Naive thymus-derived CD8-positive, alpha-beta T cell (primary cell): ENCODE measurements at places on chromosomes 6 and 20.

DNA sequence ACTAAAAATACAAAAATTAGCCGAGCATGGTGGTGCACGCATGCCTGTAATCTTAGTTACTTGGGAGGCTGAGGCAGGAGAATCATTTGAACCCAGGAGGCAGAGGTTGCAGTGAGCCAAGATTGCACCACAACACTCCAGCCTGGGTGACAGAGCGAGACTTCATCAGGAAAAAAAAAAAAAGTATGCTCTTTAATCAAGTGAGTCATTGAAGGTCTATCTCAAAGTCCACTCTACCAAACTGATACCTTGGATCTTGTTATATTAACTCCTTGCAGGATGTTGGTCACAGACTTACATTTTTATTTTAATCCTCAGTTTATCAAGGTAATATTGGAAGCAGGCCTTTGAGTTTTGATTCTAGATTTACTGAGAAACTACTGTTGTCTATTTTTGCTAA is 348.7 kb downstream of the COL12A1 start:
- no peak for DNase-seq

DNA sequence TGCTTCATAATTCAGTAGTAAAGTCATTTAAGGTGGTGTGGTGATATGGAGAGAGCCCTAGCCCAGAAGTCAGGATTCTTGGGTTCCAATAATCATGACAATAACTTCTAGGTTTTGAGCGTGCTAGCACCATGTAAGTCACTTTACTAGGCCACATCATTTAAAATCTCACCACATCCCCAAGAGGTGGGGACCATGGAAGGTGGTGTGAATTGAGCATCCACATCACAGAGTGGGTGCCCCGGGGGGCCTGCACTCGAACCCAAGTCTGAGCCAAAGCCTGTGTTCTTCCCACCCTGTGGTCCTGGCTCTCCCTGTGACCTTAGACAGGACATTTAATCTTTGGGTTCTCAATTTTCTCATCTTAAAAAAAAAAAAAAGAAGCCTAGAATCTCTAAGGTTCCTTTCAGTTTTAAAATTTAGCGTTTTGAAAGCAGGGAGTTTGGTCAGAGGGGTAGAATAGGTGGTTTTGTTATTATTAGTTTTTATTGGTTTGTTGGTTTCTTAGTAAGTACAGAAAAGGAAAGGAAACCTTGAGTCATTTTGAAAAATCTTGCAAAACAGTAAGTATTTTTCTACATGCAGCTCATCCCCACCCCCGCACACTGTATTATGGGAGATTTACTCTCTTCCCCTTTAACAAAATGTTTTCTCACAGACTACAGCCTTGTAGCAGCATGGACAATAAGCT is 26.4 kb downstream of the ARMC2 start:
- DNase-seq, result no peak

- no peak for DNase-seq
Observed at GRCh38 chr20:3767110-3767426, 485 bp downstream of the ADISSP start.

- no peak for DNase-seq
Observed at GRCh38 chr6:37282371-37282770, 24.4 kb upstream of the TMEM217 start.

DNA sequence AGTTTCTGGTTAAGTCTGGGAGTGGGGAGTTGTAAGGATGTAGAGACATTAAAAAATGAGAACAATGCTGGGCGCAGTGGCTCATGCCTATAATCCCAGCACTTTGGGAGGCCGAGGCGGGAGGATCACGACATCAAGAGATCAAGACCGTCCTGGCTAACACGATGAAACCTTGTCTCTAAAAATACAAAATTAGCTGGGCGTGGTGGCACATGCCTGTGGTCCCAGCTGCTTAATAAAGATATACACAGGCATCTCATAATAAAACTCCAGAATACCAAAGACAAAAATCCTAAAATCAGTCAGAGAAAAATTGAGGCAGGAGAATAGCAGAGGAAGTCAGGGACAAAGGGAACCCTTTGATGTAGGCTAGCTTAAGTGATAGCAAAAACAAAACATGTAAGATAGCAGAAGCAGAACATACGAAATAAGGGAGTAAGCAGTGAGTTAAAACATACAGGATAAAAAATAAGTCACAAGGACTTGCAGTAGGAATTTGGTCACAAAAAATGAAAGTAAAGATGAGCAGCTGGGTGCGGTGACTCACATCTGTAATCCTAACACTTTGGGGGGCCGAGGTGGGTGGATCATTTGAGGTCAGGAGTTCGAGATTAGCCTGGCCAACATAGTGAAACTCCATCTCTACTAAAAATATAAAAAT is 23.6 kb downstream of the DDX43 start:
- DNase-seq, result no peak

DNA sequence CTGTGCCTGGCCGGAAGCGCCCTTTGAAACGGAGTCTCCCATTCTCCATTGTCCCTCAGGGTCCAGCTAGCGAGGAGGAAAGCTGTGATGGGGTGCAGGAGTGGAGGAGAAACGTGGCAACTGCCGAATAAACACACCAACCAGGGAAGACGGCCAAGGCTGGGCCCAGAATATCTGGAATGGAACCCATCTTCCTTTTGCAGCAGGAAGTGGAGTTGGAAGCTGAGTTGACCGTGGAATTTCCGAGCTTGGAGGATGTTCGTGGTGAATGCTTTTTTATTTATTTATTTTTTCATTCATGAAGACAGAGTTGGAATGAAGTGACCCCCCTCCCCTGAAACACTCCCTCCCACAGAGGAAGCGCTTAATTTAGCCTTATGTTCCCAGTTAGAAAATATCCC is 105.6 kb upstream of the RNF24 start:
- no peak for DNase-seq
